Activated naive CD4-positive, alpha-beta T cell treated with anti-CD3 and anti-CD28 coated beads, Interleukin-2, amount 50 U/mL, for 72 hours (primary cell): ENCODE measurements at places on chromosomes 4 and X.

GRCh38 chrX:143854006-143854405, 29.9 kb upstream of the UBE2NL start:
- DNase-seq: no peak

DNA sequence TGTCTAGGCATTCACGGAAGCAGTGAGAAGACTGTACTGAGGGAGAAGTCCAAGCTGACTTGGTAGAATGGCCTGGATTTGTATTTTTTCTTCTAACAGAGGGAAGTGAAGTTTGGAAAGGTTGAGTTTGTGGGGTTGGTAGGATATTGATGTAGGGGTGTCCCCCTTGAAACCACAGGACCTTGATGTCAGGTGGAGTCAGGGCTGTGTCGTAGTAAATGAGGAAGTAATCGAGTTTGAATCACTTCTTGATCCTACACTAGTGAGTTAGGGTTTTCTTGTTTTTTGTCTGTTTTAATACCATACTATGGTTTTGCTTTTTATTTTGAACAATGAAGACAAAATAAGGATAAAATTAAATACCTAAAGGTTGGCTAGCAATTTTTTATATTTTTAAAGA, 30.1 kb upstream of the ANAPC4 start:
- no peak for DNase-seq

DNA sequence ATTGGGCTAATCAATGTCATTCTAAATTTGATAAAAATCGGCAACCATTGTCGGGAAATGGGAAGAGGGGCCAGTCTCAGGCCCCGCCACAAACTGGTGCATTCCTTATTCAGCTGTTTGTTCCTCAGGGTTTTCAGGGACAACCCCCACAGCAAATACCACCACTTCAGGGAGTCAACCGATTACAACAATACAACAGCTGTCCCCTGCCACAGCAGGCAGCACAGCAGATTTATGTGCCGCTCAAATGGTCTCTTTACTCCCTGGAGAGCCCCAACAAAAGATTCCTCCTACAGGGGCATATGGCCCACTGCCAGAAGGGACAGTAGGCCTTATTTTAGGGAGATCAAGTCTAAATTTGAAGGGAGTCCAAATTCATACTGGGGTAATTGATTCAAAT, 61.8 kb downstream of the ZNF732 start:
- no peak for DNase-seq

DNA sequence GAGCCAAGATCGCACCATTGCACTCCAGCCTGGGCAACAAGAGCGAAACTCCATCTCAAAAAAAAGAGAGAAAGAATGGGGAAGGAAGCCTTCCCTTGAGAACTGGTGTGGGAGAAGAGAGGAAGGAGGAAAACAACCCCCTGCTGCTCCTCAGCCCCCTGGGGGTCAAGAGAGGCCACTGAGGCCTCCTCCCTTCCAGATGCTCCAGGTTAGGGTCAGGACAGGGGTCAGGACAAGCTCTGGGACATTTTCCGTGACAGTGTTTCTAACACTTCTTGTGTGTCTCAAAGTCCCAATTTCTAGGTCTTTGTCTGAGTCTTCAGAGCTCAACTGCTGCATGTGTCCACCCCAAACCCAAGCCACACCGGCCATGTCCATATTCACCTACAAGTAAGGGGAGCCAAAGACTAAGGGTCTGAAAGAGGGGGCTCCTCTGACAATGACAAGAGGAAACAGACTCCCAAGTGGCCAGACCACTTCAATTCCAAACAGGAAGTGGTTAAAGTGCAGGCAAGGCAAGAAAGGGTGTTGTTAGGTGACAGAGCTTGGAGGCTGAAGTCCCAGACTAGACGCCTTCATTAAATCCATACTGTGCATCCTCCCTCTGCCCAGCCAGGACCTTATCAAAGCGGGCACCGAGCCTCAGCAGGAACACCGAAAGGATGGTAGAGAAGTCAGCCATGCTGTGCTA, 8.3 kb downstream of the L1CAM start:
- no peak for DNase-seq

- no peak for DNase-seq
Measured at GRCh38 chr4:6063684-6064083, 45.5 kb upstream of the C4orf50 start.

- no peak for DNase-seq
Measured at GRCh38 chr4:14182148-14182547, 554.6 kb upstream of the BOD1L1 start.

GRCh38 chr4:87901422-87901992, 68.7 kb downstream of the MEPE start:
- DNase-seq: no peak

DNA sequence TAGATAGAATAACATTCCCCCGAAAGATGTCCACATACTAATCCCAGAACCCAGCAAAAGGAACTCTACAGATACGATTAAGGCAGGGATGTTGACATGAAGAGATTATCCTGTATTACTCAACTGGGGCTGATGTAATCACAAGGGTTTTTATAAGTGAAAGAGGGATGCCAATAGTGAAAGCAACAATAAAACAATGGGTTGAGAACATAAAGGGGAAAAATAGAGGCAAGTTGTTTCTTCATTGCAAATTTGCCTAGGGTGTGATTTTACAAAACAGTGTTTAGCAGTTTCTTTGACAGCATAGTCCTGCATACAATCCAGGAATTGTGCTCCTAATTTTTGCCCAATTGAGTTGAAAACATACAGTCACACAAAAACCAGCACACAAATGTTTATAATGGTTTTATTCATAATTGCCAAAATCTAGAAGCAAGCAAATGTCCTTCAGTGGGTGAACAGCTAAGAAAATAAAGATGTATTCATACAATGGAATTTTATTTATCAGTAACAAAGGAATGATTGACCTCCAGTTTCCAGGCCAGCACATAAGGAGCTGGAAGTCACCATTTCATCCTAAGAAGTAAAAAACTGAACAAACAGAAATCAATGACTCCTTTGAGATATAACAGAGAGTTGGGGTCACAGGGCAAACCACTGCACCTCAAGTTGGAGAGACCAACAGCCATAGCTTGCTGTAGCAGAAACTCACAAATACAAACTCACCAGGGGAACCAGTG, 107.2 kb downstream of the CENPC start:
- DNase-seq: no peak

- DNase-seq: no peak
Measured at GRCh38 chr4:15690020-15690809, 8.6 kb downstream of the FAM200B start.

- no peak for DNase-seq
Measured at GRCh38 chrX:465418-466215, 78.9 kb upstream of the PPP2R3B start.

- no peak for DNase-seq
Measured at GRCh38 chr4:183182873-183183725, 84.0 kb downstream of the WWC2 start.

DNA sequence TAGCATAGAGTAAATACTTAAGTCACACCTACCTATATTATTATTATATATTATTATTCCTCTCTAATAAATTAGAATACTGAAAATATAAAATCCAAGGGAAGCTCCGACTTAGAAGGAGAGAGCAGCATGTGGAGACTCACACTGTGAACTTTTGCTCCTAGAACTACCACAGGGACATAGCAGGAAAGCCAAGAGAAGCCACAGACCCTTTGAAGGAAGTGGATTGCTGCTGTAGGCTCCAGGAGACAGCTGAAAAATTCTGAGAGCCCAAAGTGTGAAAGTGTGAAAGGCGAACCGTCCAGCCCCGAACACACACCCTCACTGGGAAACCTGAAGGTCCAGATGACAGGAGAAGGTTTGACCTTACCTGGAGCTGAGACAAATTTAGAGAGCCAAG, 177.0 kb downstream of the FAM13A start:
- no peak for DNase-seq
